ENCODE measurements at places on chromosomes 4 and X.

GRCh38 chrX:30301963-30302362, 7.2 kb downstream of the NR0B1 start:
- DNase-seq, result no peak

- DNase-seq, result no peak
These were observed 93.2 kb downstream of the WFS1 start for GRCh38 chr4:6362896-6363295.

- DNase-seq, result no peak
These were observed 52.1 kb downstream of the CFAP299 start for GRCh38 chr4:80387390-80388283.

DNA sequence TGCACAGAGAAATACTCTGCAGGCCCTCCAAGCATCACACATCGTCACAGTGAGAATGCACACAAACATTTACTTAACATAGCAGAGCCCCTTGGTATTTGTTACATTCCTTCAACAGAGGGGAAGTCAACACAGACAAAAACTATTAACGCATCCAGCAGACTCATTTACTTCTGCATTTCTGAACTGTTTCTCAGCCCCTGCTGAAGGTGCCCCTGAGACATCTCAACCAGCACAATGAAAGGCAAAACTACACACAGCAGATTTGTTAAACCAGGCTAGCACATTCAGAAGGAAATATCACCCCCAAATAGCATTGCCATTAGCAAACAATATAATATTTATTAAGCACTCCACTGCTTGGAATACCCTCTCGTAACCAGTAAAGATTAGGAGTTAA, 367.0 kb downstream of the RAB28 start:
- DNase-seq, result no peak

Measured in T1000 (cell line).